Stimulated activated CD4-positive, alpha-beta T cell treated with anti-CD3 and anti-CD28 coated beads, TNF-alpha, amount 100 ng/mL, for 1 hour (primary cell): ENCODE measurements at places on chromosomes 2 and 18.

DNA sequence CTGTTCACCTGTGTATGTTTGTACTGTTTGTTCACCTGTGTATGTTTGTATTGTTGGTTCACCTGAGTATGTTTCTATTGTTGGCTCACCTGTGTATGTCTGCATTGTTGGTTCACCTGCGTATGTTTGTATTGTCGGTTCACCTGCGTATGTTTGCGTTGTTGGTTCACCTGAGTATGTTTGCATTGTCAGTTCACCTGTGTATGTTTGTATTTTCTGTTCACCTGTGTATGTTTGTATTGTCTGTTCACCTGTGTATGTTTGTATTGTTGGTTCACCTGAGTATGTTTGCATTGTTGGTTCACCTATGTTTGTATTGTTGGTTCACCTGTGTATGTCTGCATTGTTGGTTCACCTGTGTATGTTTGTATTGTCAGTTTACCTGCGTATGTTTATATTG, 14.6 kb downstream of the ADI1 start:
- no peak for DNase-seq

DNA sequence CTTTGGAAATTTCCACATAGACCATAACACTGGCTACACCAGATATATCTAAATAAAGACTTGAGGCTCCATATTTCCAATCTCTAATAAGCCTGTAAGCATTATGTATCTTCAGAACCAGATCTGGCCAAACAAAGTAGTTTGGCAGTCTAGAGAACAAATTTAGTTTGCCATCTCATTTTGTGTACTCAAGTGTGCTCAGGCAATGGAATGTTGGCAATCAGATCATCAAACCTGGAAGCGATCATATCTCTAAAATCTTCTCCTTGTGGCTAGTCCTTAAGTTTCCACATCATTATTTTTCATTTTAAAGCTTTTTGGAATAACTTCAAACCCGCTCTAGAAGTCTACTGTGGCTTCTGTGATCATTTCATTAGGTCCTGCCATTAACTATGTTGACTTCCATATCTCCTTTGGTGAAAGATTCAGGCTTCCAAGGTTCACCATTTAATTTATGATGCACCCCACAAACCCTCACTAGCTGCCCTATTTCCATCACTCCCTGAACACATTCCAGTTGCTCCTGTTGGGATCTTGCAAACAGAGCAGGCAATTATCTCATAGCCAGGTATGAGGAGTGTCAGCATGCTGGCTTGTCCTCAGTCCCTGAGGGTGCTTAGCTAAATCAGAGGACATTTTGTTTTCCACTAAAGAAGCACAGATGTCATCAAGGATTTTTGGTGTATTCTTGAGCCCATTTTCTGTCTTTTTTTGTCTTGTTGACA, 46.2 kb downstream of the WDR75 start:
- DNase-seq, result no peak

GRCh38 chr2:79887747-79888374, 375.0 kb downstream of the CTNNA2 start:
- no peak for DNase-seq

DNA sequence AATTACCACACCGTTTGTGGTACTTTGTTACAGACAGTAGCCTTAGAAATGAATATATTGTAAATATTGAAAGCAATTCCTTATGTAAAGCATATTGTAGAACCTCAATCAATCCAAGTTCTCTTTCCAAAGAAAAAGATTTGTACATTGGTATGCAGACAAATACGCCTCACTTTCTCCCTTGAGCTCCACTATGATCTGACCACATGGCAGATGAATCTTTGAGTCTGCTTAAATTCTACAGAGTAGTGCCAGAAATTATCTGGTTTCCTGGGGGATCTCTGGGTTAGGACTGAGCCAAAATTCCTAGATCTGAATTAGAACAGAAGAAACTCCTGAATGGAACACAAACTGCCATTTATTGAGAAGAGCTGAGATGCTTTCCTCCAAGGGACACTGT, 99.0 kb downstream of the CPO start:
- DNase-seq, result no peak

DNA sequence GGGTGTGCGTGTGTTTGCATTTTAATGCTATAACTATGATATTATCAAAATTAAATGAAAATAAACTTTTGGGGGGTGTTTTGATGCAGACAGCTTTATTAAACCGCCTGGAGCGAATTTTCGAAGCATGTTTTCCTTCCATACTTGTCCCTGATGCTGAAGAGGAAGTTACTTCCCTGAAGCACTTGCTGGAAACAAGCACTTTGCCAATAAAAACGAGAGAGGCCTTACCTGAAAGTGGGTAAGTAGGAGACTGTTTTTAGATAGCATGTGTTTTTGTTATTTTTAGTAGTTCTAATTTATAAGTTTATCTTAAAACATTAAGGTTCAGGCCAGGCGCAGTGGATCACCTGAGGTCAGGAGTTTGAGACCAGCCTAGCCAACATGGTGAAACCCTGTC, 43.3 kb downstream of the AFTPH start:
- DNase-seq, result no peak

DNA sequence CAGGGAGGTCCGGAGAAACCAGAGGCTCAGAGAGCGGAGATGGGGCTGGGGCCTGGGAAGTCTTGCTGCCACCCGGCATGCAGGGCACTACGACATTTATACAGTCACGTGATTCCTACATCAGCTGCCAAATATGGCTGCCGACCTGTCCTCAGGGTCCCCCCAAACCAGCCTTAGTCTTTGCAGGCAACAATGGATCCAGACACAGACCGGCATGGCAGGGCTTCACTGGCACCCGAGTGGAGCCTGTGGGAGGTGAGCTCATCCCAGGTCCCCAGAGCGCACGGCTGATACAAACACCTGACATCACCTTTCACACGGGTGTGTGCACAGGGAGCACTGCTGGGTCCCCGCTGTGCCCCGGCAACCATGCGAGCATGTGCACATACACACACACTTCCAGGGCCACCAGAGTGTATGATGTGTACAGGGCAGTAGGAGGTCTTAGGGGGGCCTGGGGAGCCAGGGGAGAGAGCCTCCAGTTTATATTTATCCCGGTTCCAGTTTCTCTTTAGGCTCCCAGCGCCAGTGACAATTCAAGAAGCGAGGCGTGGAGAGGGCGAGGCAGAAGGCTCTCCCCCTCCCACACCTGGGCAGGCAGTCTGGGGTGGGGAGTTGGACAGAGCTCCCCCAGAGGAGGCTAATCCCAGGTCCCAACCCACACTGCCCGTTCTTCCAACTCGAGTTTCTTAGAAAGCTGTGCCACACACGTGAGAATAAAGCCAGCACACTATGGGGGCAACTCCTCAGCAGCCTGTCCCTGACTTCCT, 2.7 kb downstream of the SEMA4C start:
- no peak for DNase-seq

DNA sequence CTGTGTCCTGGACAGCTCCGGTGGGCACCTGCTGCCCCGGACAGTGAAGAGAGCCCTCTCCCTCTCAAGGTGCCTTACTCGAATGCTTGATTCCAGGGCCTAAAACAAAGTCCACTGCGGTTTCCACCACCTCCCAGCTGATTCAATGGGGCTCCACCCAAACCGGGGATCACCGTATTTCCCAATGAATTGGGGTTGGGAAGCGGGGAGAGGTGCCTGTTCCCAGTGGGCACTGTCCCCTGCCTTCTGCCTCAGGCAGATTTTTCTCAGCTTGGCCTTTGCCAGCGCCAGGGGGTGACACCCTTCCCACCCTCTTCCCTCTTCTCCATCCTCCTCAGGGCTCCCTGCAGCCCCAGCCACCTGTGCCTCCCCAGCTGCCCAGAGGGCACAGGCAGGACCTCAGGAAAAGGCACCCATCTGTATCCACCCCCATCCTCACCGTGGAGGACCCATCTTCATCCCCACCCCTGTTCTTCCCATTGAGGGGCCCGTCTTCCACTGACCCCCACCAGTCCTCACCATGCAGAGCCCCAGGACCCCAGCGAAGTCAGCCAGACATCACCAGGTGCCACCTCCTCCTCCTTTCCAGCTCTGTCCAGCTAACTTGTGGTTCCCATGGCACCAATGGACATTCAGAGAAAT, 66.7 kb upstream of the HPCAL1 start:
- DNase-seq, result no peak

- no peak for DNase-seq
These were observed 78.0 kb upstream of the PNPT1 start for GRCh38 chr2:55771612-55772011.

DNA sequence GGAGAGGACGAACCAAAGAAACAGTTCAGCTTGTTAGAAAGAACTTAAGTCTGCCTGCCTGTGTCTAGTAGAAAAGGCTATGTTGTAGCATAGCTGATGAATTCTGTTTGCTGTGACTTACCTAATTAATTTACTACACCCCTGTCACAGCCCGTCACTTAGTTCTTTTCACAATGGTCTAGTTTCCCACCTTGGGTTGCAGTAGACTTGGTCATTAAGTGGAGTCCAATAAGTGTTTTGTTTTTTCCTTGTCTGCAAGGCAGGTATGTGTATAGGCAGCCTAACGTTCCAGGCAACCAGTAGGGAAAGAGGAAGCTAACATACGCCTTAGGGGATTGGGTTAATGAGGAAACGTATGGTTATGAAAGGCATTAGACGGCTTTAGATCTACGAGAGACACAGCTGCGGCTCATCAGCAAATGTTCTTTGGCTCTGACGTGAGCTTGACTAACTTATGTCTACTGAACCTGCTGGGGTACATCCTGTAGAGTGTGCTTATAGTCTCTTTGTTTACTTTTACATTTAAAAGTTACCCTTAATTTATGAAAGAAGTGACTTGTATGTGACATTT, 180.1 kb downstream of the PRPF40A start:
- no peak for DNase-seq

DNA sequence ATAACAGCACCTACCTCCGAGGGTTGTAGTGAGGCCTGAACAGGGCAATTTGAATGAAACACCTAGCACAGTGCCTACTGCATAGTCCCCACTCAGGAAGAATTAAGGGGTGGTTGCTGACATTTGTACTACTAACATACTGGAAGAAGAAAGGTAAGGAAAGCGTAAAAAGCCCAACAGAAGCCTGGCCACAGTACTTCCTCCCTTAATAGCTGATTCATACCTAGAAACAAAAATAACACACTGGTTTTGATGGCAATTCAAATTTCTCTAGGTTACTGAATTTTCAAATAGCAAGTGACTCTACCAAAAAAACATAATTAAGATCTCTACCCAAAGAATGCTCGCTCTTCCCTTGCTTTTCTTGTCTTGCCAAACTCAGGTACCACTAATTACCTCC, 16.2 kb downstream of the SUCLG1 start:
- DNase-seq, result no peak

DNA sequence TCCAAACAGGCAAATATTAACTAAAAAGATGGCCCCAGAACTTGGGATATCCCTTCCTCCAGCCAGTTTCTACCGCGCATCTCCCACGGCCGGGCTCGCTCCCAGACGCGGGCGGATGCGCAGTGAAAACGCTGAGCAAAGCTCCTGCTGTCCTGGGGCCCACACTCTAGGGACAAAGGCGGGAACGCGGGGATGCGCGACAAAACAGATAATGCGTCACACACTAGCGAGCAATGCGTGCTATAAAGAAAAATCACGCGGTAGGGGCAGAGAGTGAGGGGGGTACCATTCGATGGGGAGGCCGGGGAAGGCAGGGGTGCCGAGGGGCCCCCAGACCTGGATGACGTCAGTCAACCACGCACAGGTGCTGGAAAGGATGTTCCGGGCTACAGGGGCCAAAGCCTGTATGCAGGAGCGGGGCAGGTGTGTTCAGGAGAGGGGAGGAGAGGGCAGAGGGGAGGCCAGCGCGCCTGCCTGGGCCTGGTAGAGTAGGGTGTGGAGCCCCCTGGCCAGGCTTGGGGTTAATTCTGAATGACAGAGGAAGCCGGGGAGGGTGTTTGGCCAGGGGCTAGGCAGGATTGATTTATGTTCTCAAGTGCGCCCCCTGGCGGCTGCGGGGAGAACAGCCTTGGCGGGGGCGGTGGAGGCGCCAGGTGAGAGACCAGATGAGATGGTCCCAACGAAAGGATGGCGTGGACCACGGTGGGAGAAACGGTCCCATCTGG, 14.9 kb upstream of the ITM2C start:
- peak; percentile 27 for DNase-seq

- DNase-seq, result no peak
These were observed 346.1 kb downstream of the DCDC2C start for GRCh38 chr2:4049463-4049862.

DNA sequence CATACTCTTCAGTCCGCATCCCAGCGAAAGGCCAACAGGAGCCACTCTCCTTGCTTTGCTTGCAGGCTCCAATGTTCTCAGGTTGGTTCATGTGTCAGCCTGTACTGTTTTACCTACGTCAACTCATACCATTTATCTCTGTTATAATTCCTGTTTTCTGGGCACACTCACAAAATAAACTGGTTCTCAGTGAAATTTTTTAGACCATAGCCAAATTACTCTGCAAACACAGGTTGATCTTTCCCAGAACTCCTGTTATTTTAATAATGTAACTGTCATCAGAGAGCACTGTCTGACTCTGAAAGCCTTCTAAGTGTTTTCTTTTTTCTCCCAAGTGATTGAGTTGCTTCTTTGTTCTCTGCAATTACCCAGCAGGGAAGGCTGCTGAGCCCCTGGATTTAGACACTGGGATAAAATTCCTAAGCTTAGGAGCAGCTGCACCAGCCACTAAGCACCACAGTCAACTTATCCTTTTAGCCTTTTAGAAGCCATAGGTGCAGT, 111.6 kb upstream of the PIEZO2 start:
- DNase-seq, result no peak

DNA sequence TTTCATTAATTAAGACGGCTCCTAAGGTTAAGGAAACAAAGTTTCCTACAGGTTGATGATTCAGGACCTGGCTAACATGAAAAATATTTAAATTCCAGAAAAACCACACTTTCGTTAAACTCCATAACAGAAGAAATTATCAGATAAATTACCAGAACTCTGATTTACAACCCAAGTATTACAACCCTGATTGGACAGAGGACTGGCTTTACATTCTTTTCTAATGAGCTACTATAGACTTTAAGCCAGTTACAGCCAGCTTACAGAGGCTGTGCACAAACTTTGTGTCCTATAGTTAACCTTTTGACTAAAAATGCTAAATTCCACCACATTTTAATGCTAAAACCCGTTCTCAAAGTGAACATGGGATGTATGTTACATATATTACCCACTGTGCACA, 458.6 kb downstream of the KCNJ3 start:
- DNase-seq, result no peak
